ENCODE measurements at places on chromosomes 16 and 17. TPM values are rescaled to one million over a fixed set of nuclear protein-coding genes. Genes with fewer than 3 reads are reported as not detected.

Gene GINS3
- 0.92 TPM for total RNA-seq

Gene CMTM4
- 15.9 TPM for total RNA-seq

Gene KIF18B
- 0.09 TPM for total RNA-seq

Gene CPNE7
- total RNA-seq: 3.6 TPM

Gene CHST4
- total RNA-seq: not detected

Gene STX1B
- 0.71 TPM for total RNA-seq

Gene ABCA9
- 10.0 TPM for total RNA-seq

Gene APOBR
- not detected for total RNA-seq

Gene HSD17B1
- 0.85 TPM for total RNA-seq

Gene SHISA9
- not detected for total RNA-seq

Gene KIF19
- total RNA-seq: under 0.01 TPM

Gene NPIPA7
- total RNA-seq: 0.57 TPM

Gene SAMD14
- total RNA-seq: 1.4 TPM

Gene GNAO1
- total RNA-seq: under 0.01 TPM

Gene PTX4
- 0.09 TPM for total RNA-seq

Gene UNC45B
- total RNA-seq: not detected

Gene LPO
- total RNA-seq: not detected

Gene GLP2R
- total RNA-seq: 0.28 TPM

Gene AGRP
- not detected for total RNA-seq

Data from smooth muscle cell of bladder (primary cell).